ENCODE measurements at places on chromosomes 3 and 15.
A peak's percentile ranks its signal among the peaks of the same experiment; 100 is the strongest.

DNA sequence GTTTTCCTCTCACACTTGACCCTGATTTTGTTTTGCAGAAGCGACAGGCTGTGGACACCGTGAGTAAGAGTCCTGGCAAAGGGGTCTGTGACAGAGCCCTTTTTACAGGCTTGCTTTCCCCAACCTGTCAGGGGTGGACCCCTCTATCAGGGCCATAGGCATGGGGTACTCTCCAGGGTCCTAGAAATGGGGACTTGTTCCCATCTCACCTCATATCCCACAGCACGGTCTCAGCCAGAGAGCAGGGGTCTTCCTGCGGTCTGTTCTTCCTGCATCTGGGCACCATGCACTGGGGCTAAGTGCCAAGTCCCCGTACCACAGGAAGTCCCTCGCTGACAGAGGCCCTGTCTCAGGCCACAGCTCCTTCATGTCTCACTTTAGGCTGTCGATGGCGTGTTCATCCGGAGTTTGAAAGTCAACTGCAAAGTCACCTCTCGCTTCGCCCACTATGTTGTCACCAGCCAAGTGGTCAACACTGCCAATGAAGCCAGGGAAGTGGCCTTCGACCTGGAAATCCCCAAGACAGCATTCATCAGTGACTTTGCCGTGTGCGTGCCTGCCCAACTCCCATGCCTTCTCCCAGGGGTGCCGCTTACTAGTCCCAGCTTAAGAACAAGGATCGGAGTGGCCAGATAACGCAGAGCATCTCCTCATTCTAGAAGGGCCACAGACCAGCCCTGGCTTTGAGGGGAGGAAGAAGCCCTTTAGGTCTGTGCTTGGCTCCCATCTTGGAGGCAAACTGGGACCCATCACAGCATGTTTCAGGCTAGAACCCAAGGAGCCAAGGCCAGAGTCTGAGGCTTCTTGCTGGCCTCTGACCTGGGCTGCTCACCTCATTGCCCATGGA is 783 bp downstream of the ITIH1 start:
- DNase-seq = no peak

DNA sequence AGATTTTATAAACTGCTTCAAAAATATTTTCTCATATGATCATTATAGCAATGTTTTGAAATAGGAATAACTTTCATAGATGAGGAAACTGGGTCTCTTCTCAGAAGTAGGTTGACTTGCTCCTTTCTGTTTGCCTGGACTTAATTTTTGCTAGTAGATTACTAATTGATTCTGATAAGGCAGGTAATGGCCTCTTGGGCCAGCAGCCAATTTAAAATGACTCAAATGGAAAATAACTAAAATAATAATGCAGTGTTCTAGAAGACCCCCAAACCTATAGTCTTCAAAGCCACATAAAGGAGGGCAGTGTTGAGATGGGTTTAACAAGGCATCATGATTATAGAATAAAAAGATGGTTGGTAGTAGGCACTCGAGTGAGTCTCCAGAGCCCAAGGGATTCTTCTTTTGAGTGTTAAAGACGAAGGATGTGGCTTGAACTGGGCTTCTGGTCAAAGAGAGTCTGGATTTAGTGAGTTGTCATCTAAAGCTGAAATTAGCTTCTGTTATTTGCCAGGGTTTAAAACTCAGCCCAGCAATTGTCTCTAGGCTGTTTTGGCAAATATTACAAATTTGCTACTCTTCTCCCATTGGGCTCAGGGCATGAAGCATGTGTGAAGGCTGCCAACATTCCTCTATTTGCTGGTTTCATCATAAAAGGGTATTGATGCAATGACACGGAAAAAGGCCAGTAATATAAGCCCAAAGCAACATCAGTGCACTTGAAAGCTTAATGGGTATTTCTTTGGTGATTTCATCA is 297.1 kb upstream of the MEIS2 start:
- DNase-seq = no peak

- no peak for DNase-seq
Measured at GRCh38 chr3:99895131-99895696, 77.6 kb downstream of the CMSS1 start.

DNA sequence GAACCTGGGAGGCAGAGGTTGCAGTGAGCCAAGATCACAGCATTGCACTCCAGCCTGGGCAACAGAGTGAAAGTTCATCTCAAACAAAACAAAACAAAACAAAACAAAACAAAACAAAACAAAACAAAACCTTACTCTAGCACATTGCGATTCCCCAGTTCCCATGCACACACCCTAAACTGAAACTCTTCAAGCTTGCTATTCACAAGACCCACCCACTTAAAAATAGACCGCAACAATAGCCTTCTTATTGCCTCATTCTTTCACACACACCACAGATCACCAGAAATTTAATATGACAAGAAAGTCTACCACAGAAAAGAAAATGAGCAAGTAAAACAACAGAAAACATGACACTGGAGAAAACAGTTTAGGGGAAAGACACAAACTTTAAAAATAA is 598.4 kb downstream of the FHIT start:
- no peak for DNase-seq

DNA sequence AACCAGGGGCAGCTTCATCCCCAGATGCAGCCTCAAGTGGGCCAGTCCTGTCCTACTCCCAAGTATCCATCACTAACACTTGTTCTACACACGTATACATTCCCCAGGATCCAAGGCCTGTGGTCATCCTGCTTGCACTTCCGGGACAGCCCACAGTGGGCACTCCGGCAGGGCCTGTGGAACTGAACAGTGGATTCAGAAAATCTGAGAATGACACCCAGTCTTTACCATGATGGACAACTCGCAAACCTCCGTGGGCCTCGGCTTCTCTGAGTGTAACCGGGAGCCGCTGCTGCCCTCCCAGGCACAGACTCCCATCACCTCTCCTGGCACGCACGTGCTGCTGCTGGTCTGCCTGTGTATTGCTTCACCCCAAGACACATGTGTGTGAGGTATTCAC is 59.6 kb downstream of the ATP10A start:
- no peak for DNase-seq

DNA sequence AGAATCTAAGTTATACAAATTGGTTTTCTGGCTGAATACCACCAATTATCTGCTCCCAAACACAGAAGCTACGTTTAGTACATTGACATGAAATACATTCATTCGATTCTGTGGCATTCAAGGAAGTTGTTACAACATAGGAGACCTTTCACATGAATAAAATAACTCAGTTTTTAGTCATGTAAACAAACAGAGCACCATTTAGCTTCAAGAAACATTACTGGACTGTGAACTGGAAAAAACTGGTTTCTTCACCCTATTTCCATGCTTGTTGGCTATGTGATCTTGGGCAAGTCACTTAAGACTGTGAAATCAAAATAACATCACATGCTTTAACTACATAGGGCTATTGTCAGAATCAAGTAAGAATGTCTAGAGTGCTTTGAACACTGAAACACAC is 46.2 kb downstream of the NRG4 start:
- no peak for DNase-seq

GRCh38 chr15:97162805-97163495 is 797.6 kb upstream of the ARRDC4 start:
- DNase-seq = no peak

- DNase-seq = no peak
Measured at GRCh38 chr15:37877851-37878741, 56.3 kb upstream of the TMCO5A start.

DNA sequence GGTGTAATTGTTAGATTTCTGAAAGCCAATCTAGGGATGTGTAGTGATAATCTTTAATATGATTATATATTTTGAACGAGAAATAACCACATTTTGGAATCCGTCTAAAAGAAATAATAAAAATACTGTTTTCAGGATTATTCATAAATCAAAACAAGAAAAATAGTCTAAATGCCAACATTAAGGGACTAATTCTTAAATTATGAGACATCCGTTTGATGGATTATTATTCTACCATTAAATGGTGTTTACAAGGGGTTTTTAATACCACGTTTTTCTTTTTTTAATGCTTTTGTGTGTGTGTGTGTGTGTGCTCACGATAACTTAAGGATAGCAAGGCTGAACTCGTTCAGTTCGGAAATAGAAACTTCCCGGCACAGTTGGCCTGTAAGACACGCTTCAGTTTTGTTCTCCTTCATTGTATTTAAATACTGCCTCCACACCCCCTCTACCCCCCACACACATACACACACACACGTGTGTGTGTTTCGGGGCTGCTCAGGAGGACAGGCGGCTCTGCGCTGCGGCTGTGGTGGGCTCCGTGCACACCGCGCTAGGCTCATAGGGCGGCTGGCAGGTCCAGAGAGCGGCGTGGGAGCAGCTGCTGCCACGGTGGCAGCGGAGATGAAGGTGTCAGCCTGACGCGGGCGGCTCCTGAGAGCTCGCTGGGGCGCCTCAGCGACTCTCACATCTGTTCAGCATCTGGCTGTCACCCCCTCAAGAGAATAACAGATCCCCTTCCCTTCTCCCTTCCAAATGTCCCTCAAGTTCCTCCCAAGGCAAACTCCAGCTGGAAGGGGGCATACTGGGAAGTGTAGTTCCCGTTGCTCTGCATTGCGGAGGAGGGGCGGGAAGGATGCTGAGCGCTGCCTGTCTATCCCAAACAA is 23.0 kb upstream of the ANP32A start:
- DNase-seq = peak; percentile 32

GRCh38 chr3:155233213-155233612 is 60.3 kb downstream of the STRIT1 start:
- DNase-seq = no peak

DNA sequence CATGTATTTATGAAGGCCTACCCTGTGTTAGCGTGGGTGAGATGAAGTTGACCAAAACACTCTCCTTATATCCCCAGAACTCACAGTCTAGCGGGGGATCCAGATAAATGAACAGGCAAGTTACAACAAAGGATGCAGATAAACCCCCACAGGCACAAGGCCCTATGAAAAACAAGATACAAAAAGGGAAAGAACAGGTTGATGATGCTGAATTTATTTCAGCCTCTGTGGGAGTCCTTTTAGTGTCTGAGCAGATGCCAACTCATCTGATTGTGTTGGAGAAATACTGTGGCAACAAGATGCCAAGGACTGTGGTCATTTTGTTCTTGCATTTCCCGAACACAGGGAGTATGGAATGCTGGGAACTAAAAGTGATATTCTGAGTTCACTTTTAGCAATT is 300.0 kb downstream of the CHST2 start:
- DNase-seq = no peak

GRCh38 chr3:73143821-73144237 is 82.4 kb downstream of the EBLN2 start:
- no peak for DNase-seq

- DNase-seq = no peak
Measured at GRCh38 chr15:36958606-36959005, 141.7 kb downstream of the MEIS2 start.

DNA sequence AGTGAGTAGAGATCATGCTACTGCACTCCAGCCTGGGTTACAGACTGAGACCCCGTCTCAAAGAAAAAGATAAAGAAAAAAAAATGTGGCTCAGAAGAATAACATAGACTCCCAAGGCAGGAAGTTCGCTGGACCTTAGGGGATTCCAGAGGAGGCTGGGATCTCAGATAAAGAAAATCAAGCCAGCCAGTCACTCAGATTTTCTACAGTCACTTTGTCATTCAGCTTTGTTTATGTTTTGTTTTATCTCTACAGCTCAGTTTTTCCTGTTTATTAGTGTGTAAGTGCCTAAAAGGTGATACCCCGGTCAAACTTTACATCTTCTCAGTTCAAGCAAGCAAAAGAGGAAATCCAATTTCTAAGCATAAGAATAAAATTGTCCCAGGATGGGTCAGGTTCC is 6.3 kb downstream of the TMEM202 start:
- DNase-seq = no peak

DNA sequence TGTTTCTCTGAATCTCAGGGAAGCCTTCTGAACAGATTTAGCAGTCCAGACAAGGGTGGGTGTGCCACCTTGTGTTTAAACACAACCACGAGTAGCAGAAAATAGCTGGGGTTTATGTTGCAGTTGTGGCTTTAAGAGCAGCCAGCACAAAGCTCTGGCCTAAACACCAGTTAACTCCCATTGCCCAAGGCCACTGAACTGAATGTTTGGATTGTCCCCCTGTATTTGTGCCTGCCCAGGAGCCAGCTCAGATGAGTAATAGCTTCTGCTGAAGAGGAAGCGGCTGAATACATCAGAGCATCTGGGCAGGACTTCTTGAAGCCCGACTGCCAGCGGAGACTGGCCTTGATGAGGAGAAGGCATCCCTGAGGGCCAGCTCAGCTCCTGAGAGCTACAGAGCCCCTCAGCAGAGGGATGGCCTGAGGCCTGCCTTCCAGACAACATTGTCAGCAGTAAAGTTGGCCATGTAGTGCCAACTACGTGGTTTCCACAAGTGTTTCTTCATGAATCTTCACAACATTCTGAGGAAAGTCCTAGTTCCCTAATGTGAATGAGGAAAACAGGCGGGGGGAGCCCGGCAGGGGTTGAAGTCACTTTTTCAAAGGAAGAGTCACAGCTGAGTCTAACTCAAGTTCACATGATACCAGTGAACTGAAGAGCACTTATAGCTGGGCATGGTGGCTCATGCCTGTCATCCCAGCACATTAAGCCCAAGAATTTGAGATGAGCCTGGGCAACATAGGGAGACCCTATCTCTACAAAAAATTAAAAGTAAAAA is 65.8 kb upstream of the ZBTB38 start:
- DNase-seq = no peak

GRCh38 chr15:75211436-75212199 is 9.9 kb downstream of the C15orf39 start:
- no peak for DNase-seq

GRCh38 chr3:99128725-99129505 is 227.4 kb upstream of the DCBLD2 start:
- no peak for DNase-seq

- no peak for DNase-seq
Measured at GRCh38 chr3:87501076-87501475, 224.7 kb upstream of the POU1F1 start.

DNA sequence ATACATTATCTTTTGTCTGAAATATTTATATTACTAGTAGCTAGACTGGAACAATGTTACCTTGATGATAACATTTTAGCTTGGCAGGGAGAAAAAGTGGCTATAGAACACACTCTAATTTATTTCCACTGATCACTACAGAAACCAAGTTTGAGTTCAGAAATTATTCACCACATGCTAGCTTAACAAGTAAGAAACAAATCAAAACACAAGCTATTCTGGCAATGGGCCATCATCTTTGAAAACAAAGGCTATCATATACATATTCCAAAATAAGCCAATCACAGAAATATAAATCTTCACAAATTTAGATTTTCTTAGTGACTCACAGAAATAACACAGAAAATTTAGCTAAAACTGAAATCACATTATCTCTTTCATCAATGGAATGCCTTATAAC is 17.1 kb downstream of the AQR start:
- no peak for DNase-seq

- no peak for DNase-seq
Measured at GRCh38 chr3:34056951-34057390, 258.5 kb downstream of the PDCD6IP start.

GRCh38 chr3:48672522-48672921 is 9.8 kb upstream of the CELSR3 start:
- DNase-seq = no peak

GRCh38 chr3:110623571-110623970 is 448.0 kb upstream of the NECTIN3 start:
- DNase-seq = no peak

GRCh38 chr3:8762607-8763377 is 6.6 kb downstream of the OXTR start:
- DNase-seq = no peak

Data from T-helper 2 cell (primary cell).